NCI-H187 (cell line): ENCODE measurements at places on chromosomes 7 and 10.

DNA sequence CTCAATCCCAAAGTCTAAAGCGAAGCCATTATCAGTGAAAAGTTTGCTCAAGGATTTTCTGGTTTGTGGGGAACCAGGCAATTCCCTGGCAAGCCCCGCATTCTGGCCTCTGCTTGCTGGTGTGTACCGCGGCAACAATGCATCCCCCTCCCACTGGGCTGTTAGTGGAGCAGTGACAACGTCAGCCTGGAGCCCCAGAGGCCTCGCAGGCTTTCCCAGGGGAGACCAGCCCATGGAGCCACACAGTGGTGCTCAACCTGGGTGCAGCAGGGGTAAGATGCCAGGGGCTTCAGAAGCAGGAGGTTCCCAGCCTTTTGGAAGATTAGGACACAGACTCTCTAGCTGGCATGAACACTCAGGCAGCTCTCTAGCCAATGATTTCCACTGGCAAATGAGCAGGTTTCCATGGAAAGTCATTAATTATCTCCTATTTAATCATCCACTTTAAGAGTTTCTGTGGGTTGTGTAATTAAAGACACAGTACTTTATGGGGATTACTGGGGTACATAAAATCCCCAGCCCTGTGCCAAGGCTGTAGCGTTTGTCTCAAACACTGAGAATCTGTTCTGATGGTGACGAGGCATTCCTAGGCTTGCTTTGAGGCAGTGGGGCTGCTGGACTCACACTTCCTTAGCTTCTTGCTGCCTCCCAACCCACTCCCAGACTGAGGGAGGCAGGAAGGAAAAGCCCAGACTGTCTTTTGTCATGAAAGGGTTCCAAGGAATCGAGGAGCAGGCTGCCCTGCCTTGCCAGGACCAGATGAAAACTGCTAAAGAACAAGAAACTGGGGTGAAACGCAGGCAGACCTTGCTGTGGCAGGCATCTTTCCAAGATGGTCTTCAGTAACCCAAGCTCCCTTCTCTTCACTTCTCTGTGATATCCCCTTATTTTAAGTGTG, 411.9 kb upstream of the SHH start:
- DNase-seq, result no peak

- no peak for DNase-seq
These were observed 110.0 kb downstream of the SPAG6 start for GRCh38 chr10:22455068-22455857.

DNA sequence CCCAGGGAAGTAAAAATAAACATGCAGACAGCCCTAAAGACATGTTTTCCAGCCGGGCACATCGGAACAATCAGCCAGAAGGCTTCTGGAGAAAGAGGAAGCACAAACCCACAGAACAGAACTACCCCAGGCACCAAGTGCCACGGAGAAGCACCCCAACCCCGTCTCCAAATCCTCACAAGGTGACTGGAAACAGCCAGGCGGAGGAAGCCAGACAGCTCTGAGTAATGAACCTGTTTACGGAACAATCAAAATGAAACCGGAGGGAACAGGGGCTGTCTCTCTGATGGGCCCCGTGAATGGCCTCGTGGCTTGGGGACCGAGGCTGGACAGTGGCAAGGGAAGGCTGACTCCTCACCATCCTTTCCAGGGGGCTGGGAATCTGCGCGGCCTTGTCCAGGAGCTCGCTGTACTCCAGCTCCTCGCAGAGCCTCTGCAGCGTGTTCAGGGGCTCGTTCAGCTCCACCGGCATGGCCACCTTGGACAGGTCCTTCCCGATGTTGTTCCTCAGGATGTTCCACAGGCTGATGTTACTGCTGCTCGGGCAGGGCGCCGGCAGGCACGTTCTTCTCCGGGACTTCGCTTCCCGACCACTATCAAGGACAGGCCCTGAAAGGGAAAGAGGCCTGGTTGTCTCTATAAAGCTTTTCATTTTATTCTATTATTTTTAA, 77.0 kb upstream of the GSDME start:
- no peak for DNase-seq

DNA sequence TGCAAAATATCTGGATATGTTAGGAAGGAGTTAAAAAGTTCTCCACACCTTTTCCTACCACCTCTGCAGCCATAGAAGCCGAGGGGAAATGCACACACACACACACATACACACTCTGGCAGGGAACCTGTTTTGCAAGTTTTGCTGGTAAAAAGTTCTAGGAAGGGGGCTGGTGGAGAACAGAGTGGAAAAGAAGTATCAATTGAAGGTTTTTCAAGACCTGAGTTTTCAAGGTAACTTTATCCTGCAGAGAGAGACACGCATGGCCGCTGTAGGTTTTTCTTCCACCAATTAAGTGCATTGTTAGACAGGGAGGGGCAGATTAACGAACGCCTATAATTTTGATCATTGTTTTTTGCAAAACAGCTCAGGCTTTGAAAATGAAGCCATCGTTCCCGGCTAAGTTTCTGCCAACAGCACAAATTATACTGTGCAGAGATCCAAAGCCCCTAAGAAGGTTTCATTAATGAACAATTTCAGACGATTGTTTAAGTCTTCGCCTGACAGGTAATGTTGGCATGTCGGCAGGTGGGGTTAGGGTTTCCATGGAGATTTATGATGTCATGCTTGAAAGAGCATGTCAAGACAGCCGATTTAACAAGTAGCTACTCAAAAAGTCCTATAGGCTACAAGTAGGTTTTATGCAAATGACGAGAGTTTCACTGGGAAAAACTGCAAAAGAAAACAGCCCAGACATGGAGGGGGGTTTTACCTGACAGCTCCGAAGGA, 29.7 kb downstream of the KIAA1217 start:
- DNase-seq, result no peak

DNA sequence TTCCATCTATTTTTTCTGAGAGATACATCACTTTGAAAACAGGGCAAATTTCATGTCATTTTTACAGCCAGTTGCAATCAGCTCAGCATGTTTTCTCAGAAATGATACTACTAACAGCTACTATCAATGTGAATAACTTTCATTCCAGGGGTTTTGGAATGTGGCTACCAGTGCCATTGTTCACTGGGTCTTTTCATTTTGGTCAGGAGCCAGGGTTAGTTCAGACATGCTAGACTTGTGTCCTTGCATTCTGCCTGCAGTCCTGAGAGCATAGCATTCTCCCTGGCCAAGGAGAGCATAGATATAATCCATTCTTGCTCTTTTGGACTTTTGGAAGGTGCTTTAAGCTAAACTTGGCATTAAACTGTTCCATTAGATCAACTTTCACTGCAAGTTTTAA, 160.9 kb upstream of the NEBL start:
- no peak for DNase-seq

- no peak for DNase-seq
These were observed 128.8 kb upstream of the FAM20C start for GRCh38 chr7:63521-64021.

- no peak for DNase-seq
These were observed 132.0 kb downstream of the PRKAG2 start for GRCh38 chr7:151744656-151745638.

DNA sequence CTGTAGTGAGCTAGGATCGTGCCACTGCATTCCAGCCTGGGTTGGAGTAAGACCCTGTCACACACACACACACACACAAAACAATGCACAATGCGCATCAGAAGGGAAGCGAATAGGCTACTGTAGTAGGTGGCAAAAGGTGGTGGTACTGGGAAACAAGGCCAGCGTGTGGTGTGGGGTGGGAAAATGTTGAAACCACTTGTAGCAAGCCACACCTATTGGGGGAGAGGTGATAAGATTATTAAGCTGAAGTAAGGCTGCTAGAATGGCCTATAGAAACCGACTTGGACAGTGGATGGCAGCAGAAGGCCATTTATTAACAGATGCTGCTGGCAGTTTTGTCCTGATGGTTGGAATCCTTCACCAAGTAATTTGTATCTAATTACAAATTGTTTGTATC, 7.2 kb upstream of the CHCHD1 start:
- DNase-seq, result no peak

DNA sequence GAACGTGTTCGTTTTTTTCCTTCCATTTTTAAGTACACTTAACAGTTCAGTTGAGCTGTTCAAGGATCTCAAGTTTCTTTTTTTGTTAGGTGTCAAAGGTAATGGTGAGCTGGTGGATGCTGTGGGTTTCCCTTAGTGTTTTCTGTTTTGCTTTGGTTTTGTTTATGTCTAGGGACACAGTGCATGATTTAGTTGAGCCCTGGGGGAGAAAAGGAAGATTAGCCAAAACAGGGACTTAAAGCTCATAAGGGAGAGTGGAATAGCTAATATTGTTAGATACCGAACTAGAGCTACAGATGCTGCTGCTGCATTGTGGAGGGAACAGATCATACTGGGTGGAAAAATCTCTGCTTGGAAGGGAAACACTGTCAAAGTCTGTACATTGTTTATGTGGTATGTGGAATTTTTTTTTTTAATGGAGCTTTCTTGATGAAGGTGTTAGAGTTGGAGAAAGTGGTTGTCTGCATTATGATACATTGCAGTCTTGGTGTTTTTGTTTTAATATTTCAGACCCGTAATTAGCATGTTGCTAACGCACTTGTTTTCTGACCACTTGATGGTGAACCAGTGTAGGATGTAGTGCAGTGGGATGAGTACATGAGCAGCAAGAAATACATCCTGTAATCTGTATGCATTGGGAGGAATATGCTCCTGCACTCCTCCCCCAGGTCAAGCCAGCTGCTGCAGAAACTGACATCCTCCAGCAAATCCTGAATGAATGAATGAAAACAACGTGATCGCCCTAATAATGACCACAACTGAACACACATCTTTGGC, 2.1 kb downstream of the GLCCI1 start:
- no peak for DNase-seq

- DNase-seq, result no peak
These were observed 46.9 kb downstream of the EGFR start for GRCh38 chr7:55065511-55066229.

DNA sequence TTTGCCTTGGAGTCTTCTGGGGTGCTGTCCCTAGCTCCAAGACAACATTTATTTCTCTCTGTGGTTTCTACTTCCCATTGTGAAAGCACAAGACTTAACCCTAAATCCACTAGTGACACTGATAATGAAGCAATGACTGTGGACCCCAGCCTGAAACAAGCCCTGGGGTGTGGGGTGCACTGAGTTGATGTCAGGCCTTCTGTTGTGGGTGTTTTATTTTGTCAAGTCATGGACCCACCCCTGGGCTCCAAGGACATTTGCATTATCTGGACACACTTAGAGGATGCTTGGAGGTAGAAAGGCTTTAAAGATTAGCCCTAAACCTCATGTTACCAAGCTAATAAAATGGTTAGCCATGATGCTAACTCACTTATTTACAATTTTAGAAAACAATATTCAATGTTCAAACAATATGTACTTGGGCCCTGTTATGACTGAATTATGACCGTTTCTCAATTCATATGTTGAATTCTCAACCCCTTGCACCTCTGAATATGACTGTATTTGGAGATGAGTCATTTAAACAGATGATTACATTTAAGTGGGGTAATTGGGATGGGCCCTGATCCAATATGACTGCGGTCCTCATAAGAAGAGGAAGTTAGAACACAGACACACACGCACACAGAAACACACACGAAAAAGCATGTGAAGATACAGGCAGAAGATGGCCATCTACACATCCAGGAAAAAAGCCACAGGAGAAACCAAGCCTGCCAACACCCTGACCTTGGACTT, 137.2 kb upstream of the IGFBP3 start:
- DNase-seq, result no peak

DNA sequence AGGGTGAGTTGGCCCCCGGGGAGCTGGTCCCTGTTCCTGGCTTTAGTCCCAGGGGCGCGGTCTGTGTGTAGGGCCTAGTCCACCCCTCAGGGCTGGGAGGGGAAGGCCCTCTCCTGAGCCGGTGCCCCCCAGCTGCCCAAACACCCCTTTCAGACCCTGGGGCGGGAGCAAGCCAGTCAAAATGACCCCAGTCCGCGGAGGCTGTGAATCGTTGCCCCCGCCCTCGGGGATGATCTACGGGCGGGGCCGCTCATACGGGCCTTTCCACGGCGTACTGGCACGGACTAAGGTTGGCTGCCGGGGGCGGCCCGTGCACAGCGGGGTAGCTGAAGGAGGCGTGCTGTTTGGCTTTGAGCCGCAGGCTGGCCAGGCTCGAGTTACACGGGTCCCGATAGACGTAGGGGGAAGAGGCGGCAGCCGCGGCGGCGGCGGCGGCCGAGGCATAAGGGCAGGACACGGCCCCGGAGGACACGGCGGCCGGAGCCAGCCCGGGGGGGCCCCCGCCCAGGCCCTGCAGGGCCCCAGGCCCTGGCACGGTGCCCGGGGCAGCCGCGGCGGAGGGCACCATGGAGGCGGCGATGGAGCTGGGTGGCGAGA, 4.3 kb downstream of the ELOVL3 start:
- peak; percentile 8 for DNase-seq

- no peak for DNase-seq
These were observed 83.1 kb downstream of the ZNF248 start for GRCh38 chr10:37774351-37774750.

- DNase-seq, result no peak
These were observed 35.3 kb downstream of the NET1 start for GRCh38 chr10:5447611-5448071.

- no peak for DNase-seq
These were observed 15.6 kb downstream of the ARHGAP21 start for GRCh38 chr10:24708081-24708480.

DNA sequence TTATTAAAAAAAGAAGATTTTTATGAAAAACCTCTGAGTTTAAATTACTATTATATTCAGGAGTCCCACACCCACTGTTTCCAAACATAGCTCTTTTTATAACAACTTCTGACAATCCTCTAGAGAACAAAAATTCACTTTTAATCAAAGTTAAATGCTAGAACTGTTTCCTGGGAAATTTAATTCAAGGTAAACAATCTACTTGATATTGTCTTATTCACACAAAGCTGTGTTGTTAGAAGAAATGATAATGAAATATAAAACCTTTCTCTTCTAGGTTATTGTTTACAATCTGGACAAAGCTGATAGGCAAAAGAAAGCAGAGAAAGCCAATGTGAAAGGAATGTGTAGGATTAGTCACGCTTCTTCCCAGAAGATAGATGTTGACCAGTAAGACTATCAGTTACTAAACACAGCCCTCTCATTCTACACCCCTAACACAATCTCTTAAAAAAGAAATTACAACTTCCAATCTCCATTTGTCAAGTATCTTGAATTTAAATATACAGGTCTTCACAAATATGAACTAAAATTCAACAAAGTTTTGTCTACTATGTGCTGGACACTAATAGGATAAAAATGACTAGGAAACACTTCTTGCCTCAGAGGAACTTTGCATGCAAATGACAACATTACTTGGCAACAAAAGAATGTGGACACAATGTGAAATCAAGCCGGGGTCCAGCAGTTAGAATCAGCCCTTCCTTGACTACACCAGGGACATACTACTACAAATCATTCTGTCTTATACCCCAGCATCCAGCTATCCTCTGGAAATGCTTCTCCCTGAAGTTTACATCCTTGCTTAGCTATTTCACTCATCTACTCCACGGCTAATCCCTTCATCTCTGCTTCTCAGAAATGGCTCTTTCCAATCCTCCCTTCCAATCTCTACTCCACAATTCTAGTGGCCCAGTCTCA, 123.7 kb downstream of the IMMP2L start:
- no peak for DNase-seq
